Activated CD4-positive, alpha-beta memory T cell treated with anti-CD3 and anti-CD28 coated beads for 36 hours (primary cell): ENCODE measurements at places on chromosomes 6 and 20.
A peak's percentile ranks its signal among the peaks of the same experiment; 100 is the strongest.

DNA sequence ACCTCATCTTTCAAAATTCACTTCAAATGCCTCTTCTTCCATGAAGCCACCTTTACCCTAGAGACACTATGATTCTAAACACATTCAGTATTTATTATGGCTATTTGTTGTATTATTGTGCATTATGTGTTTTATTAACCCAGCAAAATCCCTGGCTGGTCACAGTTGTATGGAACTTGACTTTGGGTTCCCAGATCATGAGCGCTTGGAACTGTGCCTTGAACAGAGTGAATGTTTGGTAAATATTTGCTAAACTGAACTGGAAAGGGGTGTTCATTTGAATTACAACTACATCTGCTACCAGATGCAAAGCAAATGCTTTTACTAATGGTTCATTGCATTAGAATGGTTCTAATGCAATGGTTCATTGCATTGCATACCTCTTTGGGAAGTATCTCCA is 259.8 kb downstream of the PKHD1 start:
- no peak for DNase-seq
- H3K27ac ChIP-seq = no peak overlapping the region
- H3K4me3 ChIP-seq = no peak overlapping the region
- H3K27me3 ChIP-seq = peaks cover 2% of the 10 kb centered on the region
- H3K4me1 ChIP-seq = no peaks in the 10 kb centered on the region

- no peak overlapping the region for H3K4me3 ChIP-seq
- DNase-seq = no peak
- no peak overlapping the region for H3K27ac ChIP-seq
- peaks cover 10% of the 10 kb centered on the region for H3K4me1 ChIP-seq
- no peaks in the 10 kb centered on the region for H3K27me3 ChIP-seq
Measured at GRCh38 chr20:32157611-32158010, 48.1 kb downstream of the TM9SF4 start.

DNA sequence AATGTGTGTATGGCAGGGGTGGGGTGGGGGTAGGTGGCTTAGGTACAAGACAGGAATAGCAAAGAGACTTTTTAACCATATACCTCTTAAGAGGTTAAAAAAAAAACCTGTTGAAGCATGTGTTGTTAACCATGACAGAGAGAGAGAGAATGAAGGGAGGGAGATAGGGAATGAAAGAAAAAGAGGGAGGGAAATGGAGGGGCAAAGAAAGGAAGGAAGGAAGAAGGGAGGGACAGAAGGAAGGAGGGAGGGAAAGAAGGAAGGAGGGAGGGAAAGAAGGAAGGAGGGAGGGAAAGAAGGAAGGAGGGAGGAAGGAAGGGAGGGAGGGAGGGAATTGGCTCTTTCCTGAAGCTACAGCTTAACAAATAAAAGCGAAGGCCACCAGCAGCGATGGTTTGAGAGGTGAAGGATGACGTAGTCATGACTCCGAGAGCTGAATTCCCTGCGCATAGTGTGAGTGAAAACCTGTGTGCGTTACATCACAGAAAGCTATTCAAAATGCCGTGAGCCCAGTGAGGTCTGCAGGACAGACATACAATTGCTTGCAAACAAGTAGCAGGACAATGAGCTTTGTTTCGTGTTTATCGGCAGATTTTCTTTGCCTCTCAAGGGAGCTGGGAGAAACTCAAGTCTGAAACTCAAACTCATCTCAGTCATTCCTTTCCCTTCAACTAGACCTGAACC is 88.6 kb upstream of the NEDD9 start:
- no peak overlapping the region for H3K27ac ChIP-seq
- no peak overlapping the region for H3K4me3 ChIP-seq
- H3K36me3 ChIP-seq = peaks cover 30% of the 10 kb centered on the region
- DNase-seq = no peak

DNA sequence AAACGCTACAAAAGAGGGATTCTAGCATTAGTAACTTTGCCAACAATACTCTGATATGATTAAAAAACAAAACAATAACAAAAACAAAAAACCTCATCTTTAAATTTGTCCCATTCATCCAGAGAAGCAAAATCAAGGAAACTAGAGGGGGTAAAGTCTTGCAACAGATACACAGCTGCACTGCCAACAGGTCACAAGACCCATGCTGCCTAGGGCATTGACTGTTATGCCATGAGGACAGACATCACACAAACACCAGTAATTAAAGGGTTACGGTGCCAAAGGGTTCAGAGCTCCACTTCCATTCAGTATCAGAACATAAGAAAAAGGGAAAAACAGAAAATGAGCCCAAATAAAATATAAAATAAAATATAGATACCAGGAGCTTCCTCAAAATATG is 1.6 kb downstream of the TBC1D20 start:
- DNase-seq = no peak
- H3K27ac ChIP-seq = no peak overlapping the region
- H3K27me3 ChIP-seq = no peaks in the 10 kb centered on the region
- H3K4me1 ChIP-seq = peaks cover 42% of the 10 kb centered on the region
- H3K36me3 ChIP-seq = peaks cover 4% of the 10 kb centered on the region

DNA sequence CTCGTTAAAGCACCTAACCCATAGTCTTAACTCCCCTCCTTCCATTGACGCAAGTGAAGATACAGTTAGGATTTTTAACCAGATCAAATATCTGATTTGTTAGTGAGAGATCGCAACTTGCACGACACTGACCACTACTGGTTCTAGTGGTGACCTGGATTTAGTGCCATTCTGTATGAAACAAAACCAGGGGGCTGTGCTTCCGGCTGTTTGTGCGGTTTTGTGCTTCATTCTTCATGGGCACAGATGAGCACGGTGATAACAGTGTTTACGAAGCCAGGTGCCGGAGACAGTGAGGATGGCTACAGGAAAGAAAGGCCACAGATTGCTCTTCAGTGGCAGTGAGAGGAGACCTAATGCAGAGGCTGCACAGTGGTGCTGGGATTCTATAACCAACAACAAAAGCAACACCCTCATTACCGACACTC is 75.5 kb downstream of the NOL4L start:
- DNase-seq = peak; percentile 80
- peak overlapping the region; percentile 40 for H3K4me3 ChIP-seq
- no peaks in the 10 kb centered on the region for H3K27me3 ChIP-seq
- peak overlapping the region; percentile 71 for H3K27ac ChIP-seq
- H3K36me3 ChIP-seq = peaks cover 4% of the 10 kb centered on the region

- no peaks in the 10 kb centered on the region for H3K27me3 ChIP-seq
- no peak overlapping the region for H3K4me3 ChIP-seq
- DNase-seq = no peak
- peaks cover 19% of the 10 kb centered on the region for H3K4me1 ChIP-seq
- no peak overlapping the region for H3K27ac ChIP-seq
Measured at GRCh38 chr6:38517005-38517404, 122.7 kb downstream of the BTBD9 start.

DNA sequence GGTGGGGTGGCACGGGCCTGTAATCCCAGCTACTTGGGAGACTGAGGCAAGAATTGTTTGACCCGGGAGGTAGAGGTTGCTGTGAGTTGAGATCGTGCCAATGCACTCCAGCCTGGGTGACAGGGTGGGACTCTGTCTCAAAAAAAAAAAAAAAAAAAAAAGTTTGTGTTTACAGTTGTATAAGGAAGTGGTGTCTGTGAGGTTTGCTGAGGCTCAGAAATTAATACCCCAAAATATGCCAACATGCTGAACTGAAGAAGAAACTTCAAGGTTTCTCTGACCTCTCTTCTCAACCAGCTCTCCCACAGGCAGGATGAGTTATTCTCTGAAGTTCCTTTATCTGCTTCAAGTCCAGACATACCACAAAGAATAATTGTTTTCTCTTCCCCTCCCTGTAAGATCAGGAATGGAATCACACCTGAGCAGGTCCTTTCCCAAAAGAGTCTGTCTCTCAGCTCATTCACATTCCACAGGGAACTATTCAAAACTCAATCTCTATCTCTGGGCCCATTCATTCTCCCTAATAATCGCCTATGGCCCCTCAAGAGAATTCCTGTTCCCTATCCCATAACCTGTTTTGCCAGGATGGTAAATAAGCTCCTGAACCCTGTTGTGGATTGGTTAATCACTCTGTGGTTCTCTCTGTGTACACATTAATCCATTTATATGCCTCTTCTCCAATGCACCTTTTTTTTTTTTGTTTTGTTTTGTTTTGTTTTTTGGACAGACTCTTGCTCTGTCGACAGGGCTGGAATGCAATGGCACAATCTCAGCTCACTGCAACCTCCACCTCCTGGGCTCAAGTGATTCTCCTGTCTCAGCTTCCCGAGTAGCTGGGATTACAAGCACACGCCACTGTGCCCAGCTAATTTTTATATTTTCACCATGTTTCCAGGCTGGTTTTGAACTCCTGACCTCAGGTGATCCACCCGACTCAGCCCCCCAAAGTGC is 17.4 kb upstream of the KIFC1 start:
- H3K4me1 ChIP-seq = peaks cover 8% of the 10 kb centered on the region
- H3K27ac ChIP-seq = no peak overlapping the region
- H3K36me3 ChIP-seq = no peaks in the 10 kb centered on the region
- no peak for DNase-seq
- no peaks in the 10 kb centered on the region for H3K27me3 ChIP-seq

GRCh38 chr6:118317581-118318563 is 230.2 kb upstream of the PLN start:
- no peak overlapping the region for H3K4me3 ChIP-seq
- H3K27me3 ChIP-seq = no peaks in the 10 kb centered on the region
- H3K4me1 ChIP-seq = no peaks in the 10 kb centered on the region
- no peaks in the 10 kb centered on the region for H3K36me3 ChIP-seq
- H3K27ac ChIP-seq = no peak overlapping the region

- H3K4me1 ChIP-seq = peaks cover 38% of the 10 kb centered on the region
- H3K4me3 ChIP-seq = no peak overlapping the region
- DNase-seq = no peak
- no peaks in the 10 kb centered on the region for H3K36me3 ChIP-seq
- H3K27me3 ChIP-seq = no peaks in the 10 kb centered on the region
Measured at GRCh38 chr6:30880698-30881252, 3.5 kb upstream of the DDR1 start.

GRCh38 chr6:36949636-36950035 is 4.9 kb upstream of the PI16 start:
- no peaks in the 10 kb centered on the region for H3K27me3 ChIP-seq
- H3K36me3 ChIP-seq = no peaks in the 10 kb centered on the region
- no peak overlapping the region for H3K4me3 ChIP-seq
- DNase-seq = no peak
- no peak overlapping the region for H3K27ac ChIP-seq

DNA sequence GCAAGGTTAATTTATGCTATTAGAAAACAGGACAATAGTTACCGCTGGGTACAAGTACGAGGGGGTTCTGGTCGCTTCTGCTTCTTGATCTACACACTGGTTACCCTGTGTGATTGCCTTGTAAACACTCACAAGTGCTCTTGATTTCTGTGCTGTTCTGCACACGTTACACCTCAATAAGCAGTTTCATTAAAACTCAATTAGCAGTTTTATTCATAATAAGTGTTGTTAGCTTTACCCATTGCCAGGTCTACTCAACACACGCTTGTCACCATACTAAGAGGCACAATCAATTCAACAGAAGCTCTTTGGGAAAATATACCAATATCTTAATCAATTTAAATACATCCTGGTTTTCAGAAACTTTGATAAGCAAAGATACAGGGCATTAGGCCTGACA is 20.4 kb downstream of the BMP7 start:
- no peak overlapping the region for H3K4me3 ChIP-seq
- DNase-seq = no peak
- H3K27me3 ChIP-seq = peaks cover 12% of the 10 kb centered on the region
- no peaks in the 10 kb centered on the region for H3K36me3 ChIP-seq
- H3K4me1 ChIP-seq = no peaks in the 10 kb centered on the region

DNA sequence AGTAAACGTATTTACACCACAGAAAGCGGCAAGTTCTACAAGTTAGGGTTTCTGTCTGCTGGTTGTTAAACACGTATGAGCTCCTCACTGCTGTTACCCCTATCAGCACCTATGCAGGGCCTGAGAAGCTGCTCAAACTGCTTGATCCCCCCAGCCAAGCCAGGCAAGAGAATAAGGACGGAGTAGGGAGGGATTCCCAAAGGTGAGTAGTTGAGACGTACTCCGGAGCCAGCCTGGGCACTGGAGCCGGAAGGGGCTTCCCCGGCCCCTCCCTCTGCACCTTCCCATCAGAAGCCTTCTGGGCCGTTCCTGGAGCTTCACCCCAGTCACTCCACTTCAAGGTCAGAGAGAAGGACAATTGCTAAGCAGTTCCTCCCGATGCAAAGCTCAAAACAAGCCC is 58.0 kb downstream of the RIPOR3 start:
- H3K27ac ChIP-seq = no peak overlapping the region
- no peaks in the 10 kb centered on the region for H3K36me3 ChIP-seq
- H3K4me3 ChIP-seq = no peak overlapping the region
- H3K4me1 ChIP-seq = no peaks in the 10 kb centered on the region

DNA sequence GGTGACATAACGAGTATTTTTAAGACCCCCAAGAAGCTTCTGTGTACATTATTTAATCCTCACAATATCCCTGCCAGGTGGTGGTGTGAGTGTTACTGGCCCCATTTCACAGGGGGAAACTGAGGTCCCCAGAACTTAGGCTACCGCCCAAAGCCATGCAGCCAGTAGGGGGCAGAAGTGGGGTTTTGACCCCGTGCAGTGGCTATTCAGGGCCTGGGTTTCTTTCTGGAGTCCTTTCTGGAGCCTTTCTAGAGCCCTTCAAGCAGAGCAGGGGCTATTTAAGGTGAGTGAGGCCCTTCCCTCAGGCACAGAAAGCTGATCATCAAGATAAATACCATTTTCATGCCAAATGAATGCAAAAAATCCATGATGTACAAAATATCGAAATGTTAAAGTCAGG is 59.0 kb downstream of the CTCFL start:
- H3K36me3 ChIP-seq = no peaks in the 10 kb centered on the region
- H3K4me1 ChIP-seq = no peaks in the 10 kb centered on the region
- H3K27me3 ChIP-seq = no peaks in the 10 kb centered on the region
- no peak overlapping the region for H3K4me3 ChIP-seq
- DNase-seq = no peak

GRCh38 chr6:34447386-34447785 is 18.5 kb upstream of the PACSIN1 start:
- no peak overlapping the region for H3K27ac ChIP-seq
- no peaks in the 10 kb centered on the region for H3K36me3 ChIP-seq
- H3K4me1 ChIP-seq = no peaks in the 10 kb centered on the region
- H3K4me3 ChIP-seq = no peak overlapping the region
- H3K27me3 ChIP-seq = no peaks in the 10 kb centered on the region

DNA sequence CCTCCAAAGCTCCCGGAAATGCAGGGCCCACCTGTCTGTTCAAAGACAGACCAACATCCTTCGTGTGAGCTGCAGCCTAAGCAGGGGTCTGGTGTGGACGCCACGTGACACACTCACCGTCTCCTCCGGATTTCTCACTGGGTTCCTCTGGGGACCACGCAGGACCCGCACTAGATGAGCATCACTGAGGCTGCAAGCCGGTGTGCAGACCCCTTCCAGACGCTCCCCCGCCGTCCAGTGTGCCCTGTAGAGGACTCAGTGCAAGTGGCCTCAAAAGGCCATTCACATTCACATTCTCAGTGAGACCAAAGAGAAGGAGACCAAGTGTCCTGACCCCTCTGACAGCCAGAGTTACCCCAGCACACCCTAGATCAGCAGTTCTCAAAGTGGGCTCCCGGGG is 91.2 kb upstream of the QKI start:
- no peak overlapping the region for H3K4me3 ChIP-seq
- no peaks in the 10 kb centered on the region for H3K4me1 ChIP-seq
- H3K27me3 ChIP-seq = peaks cover 5% of the 10 kb centered on the region
- H3K27ac ChIP-seq = no peak overlapping the region
